ENCODE measurements at places on chromosomes 2 and 18. TPM values are rescaled to one million over a fixed set of nuclear protein-coding genes. Genes with fewer than 3 reads are reported as not detected.

Gene KANSL1L
- 53.0 TPM for total RNA-seq

Gene SERPINB4
- total RNA-seq: 4.1 TPM

Gene TTN
- 14.0 TPM for total RNA-seq

GRCh38 chr2:37775908-37776250 is 104.4 kb upstream of the CDC42EP3 start:
- peak; percentile 81 for DNase-seq

DNA sequence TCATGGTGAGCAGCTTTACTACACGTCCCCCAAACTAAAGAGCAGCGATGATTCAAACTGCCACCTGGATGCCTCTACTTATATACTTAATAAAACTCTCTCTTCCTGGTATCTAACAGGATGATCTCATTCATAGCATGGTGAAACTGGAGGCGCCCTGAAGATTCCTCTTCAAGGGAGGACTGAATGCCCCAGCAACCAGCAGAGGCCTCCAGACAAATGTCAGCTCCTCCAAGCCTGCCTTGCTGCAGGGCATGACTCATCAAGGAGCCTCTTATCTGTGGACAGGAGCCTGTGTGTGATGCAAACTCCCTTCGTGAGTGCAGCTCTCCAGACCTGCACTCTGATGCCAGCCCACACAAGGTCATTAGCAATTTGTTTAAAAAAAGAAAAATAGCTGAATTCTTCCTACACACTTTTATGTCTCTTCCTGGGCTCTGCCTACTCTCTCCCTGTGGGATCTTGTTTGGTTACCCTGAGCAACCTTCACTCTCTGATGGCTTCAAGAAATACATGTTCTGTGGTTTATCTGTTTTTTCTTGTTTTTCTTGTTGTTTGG is 30.2 kb downstream of the LONRF2 start:
- DNase-seq: peak; percentile 96

- DNase-seq: no peak
Measured at GRCh38 chr2:55063226-55063625, 13.0 kb upstream of the RTN4 start.

- DNase-seq: no peak
Measured at GRCh38 chr2:234843411-234843810, 108.4 kb upstream of the SH3BP4 start.

DNA sequence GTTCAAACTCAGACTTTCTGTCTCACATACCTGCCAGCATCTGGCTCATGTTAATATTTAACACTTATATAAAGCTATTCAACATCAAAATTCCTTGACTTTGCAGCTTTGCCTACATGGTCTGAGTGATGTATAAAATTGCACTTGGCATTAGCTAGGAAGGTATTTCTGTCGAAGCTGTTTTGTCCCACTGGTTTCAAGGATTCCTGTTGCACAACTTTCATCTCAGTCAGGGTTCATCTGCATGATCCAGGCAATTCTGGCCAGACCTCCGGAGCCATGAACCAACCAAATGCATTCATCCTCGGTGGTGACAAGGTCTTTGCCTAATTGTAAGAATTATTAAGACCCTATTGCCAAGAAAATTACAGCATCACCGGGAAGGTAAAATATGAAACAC is 185.4 kb downstream of the ZEB2 start:
- no peak for DNase-seq

GRCh38 chr2:127342101-127342500 is 45.7 kb downstream of the MAP3K2 start:
- DNase-seq: no peak

Measured in umbilical cord (tissue), 2 donors.